NCI-H2029 treated with DMSO at 0.1 percent for 48 hours (cell line): ENCODE measurements at places on chromosomes 2 and 18.

GRCh38 chr2:70030724-70031420, 56.4 kb upstream of the PCBP1 start:
- DNase-seq: no peak

DNA sequence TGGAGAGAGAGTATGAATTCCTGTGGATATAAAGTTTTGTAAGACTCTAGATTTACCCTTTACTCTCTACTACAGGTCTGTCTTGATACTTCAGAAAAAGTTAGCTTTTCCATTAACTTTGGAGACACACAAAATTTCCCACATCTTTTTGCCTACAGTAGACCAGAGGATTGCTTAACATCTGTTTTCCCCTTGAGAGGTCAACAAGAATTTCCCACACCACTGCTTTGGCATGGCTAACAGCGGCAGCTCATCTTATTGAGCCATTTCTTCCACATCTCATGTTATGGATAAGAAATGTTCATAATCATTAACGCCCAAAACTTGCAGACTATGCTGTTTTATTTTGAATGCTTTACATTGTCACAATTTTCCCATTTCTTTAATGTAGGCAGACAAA, 273.6 kb upstream of the RGPD4 start:
- no peak for DNase-seq

DNA sequence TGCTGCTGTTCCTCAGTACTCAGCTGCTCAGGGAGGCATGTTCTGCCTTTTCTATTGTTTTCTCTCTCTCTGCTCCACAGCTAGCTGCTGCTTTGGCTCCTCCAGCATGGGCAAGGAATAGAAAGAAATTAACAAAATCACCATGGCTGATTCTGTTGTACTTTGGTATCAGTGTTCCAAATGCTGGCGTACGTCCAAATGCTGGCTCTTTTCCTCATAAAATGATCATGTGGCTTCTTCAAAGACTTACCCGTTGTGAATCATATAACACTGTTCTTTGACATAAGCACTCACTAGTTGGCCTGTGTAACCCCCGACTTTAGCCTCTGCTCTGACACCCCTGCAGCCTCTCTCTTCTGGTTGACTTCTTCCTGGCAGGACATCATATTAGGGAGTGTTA, 547.6 kb downstream of the CPS1 start:
- no peak for DNase-seq

DNA sequence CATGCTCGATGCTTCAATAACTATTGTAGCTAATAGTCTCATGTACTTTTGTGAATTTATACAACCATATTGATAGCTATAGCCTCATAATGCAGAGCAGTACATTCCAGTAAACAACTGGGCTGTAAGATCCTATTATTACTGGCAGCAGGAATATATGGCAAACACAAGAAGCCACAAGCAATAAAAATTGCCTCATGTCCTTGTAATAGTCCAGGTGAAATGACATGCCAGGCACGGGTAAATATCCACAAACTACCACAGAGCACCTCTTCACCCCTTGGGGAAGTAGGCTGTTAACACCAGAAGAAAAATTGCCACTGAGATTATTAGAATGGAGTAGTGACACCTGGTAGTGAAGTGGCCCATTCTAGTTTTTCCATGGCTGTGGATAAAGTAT, 158.3 kb downstream of the MTX2 start:
- DNase-seq: no peak

DNA sequence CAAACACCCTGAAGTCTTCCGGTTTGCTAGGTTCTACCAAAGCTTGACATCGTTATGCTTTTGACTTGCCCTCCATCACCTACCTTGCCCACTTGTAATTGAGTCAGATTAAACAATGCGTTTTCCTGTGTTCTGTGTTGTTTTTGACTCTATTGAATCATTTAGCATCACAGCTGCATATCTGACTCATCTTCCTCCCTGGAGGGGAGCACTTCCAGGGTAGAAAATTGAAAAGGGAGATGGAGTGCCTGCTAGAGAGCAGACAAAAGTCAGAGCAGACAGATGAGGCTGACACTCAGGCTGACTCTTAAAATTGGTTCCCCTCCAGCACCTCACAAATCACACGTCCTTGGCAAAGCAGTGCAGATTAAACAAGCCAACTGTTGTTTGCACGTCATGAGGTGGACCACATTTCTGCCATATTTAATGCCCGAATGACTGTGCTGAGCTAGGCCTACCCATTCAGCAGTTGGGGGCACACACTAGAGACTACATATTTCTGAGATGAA, 2.2 kb downstream of the MPP4 start:
- no peak for DNase-seq
